CD4-positive, CD25-positive, alpha-beta regulatory T cell (primary cell): ENCODE measurements at places on chromosomes 2 and 18. TPM values are rescaled to one million over a fixed set of nuclear protein-coding genes. Genes with fewer than 3 reads are reported as not detected.

MYL12B gene
- 1,134 TPM for polyA plus RNA-seq

IL36A gene
- 0.42 TPM for polyA plus RNA-seq

FNDC4 gene
- not detected for polyA plus RNA-seq

ARHGEF4 gene
- 0.22 TPM for polyA plus RNA-seq

NAT8 gene
- polyA plus RNA-seq: not detected

C2orf42 gene
- polyA plus RNA-seq: 37.8 TPM

DNA sequence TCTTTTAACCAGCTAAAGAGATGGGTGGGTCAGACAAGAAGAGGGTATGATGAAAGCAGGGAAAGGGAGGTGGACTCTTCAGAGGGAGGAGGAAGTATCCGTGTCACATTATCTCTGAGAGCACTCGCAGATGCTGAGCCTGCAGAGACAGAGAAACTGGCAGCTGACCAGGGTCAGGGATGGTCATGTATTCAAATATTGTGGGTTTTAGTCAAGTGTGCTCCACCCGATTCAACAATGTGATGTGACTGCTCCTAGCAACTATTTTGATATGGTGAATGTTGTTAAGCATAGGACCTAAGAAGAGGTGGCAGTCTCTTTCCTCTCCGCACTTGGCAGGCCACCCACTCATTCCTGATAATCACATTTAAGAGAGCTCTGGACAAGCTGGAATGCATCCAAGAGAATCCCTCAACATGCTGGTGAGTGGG lies 1.3 kb upstream of the CLIP4 start:
- no peak for DNase-seq

GRCh38 chr2:166365803-166366420 lies 9.8 kb downstream of the SCN9A start:
- no peak for DNase-seq

- DNase-seq: no peak
Observed at GRCh38 chr2:8722986-8723385, 41.1 kb downstream of the ID2 start.

GRCh38 chr2:134155134-134155533 lies 98.7 kb upstream of the MGAT5 start:
- no peak for DNase-seq

DNA sequence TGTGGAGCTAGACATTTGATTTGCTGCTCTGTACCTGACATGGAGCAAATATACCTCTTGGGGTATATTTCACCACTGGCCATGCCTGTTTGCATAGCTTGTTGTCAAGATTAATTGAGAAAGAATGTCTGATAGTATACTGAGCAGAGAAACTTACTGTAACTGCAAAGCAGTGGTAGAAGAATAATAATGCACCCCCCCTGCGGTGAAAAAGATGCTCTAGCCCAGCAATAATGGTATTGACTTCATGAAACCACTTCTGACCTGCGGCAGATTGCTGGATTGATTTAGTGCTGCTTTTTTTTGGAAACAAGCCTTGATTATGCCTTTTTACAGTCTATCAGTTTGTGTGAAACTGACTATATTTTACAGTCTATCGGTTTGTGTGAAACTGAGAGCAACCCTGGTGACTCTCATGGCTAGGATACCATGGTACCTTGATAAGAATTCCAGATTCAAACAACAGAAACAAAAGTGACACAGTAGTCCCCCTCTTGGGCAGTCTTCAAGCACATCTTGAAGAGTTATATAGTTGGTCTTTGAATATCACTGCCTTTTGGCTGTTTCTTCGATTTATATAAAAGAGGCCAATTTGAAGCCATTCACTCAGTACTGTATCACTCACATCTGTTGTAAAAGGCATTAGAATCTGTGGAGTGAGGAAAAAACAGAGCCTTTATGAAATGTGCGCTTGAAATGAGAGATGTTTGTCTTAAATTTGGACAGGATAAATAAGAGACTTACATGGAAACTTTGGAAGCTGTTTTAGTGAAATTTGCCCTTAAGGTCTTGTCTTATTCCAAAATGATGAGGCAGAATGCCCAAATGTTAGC lies 102.5 kb downstream of the FMNL2 start:
- DNase-seq: no peak

DNA sequence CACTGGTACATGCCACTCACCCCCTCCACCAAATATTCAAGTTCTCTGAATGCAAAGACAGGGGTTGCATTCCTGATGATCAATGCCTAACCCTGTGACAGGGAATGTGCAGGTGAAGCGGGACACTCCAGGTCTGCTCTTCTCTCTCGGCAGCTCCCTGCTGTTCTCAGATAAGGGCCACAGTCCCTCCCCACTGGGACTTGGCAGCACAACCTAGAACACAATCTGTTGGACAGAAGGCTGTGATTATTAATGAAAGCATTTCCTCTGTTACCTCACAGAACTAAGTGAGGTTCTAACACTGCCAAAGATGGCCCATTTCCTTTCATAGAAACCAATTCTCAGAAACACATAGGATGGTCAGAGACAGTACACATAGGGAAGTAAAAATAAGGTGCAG lies 42.7 kb downstream of the VSNL1 start:
- no peak for DNase-seq

DNA sequence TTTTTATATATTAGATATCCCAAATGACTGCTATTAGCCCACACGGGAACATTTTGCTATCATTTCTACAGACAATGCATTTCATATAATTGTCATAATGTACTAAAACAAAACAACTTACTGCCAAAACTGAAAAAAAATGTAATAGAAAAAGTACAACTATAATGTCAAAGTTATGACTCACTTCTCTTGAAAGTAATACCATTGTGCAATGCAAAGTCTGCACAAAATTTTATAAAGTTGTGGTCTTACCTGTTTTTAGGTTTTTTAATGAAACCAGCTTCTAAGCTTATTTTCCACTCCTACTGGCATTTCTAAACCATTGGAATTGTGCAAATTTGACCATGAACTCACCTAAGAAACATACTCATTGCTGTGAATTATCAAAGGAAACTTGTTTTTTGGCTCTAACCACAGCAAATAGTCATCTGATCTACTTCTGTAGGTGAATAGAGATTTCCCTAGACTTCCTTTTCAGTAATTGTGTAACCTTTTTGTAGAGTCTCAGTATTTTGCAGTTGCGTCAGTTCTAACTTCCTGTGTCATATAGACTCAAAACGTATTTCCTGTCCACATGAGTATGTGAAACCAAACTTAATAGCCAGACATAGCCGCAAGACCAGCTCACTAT lies 31.9 kb upstream of the TFPI start:
- DNase-seq: peak; percentile 27

GRCh38 chr2:23434721-23435121 lies 49.7 kb downstream of the KLHL29 start:
- DNase-seq: no peak

GRCh38 chr18:51193621-51194287 lies 3.7 kb downstream of the MEX3C start:
- no peak for DNase-seq

DNA sequence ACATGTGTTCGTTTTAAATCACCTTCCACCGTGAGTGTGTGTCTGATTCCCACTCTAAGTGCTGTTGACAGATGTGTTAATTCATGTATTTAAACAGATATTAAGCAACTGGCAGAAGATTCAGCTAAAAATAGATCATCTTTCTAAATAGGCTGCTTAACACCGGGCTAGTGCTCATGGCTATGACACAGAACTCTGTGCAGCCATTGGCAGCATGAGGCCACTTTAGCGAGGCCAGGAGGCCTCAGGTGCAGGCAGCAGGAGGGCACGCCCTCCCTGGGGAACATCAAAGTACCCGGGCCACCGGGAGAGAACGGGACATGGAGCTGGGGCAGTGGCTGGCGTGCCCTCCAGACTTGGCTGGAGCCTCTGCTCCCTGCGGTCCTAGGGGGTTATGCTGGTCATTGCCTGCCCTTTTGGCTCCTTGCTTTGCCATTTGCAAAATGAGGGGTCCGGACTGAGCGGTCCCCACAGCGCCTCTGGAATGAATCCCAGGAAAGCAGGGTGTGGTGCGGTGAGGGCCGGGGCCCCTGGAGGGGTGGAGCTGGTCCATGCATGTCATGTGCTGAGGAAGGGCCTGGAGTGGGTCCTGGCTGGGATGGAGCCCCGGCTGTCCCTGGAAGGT lies 62.8 kb upstream of the HDAC4 start:
- DNase-seq: no peak
